ENCODE measurements at places on chromosomes 12 and 14.

- DNase-seq = no peak
Observed at GRCh38 chr14:57362361-57362760, 28.0 kb upstream of the NAA30 start.

GRCh38 chr12:101470939-101471338 lies 4.2 kb upstream of the SPIC start:
- DNase-seq = no peak

GRCh38 chr12:122537021-122537420 lies 10.0 kb downstream of the KNTC1 start:
- DNase-seq = no peak

GRCh38 chr14:23245282-23245681 lies 7.5 kb downstream of the RNF212B start:
- DNase-seq = no peak

- DNase-seq = no peak
Observed at GRCh38 chr12:34601689-34602088, 579.4 kb downstream of the ALG10 start.

DNA sequence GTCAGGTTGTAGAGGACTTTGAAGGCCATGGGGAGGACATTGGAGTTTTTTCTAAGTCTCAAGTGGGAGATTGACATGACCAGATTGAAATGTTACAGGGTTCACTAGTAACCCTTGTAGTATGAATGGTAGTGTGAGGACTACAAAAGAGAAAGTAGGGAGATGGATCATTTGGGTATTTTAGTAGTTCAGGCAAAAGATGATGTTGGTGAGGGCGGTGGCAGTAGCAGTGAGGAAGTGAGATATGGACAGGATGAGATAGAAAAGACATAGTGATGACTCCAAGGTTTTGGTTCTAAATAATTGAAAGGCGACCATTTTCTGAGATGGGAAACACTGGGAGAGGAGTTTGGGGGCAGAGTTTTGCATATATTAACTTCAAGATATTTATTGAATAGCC lies 94.2 kb upstream of the CNTN1 start:
- DNase-seq = no peak

- DNase-seq = no peak
Observed at GRCh38 chr12:131015581-131016337, 62.1 kb downstream of the ADGRD1 start.

- DNase-seq = no peak
Observed at GRCh38 chr14:69812711-69813110, 15.7 kb upstream of the SLC10A1 start.

- no peak for DNase-seq
Observed at GRCh38 chr12:7023114-7023513, 4.8 kb upstream of the LPCAT3 start.

DNA sequence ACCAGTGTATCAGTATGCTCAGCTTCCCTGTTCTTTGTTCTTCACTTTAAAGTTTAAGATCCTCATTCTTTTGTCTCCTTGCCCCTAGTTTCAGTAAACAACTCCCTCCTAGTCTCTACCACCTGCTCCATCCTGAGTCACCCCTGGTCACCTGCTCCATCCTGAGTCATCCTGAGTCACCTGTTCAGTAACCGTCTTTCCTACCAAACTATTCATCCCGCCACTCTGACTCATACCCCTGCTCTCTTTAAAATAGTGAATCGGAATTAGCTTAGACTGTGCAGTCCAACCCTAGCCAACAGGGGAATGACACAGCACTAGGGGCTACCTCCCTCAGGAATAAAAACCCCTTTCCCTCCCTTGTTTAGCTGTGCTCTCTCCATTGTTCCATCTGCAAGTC lies 888.1 kb upstream of the MDGA2 start:
- DNase-seq = no peak

GRCh38 chr14:22268875-22269274 lies 320.1 kb downstream of the DAD1 start:
- no peak for DNase-seq

GRCh38 chr14:55980970-55981369 lies 137.2 kb upstream of the PELI2 start:
- DNase-seq = no peak

DNA sequence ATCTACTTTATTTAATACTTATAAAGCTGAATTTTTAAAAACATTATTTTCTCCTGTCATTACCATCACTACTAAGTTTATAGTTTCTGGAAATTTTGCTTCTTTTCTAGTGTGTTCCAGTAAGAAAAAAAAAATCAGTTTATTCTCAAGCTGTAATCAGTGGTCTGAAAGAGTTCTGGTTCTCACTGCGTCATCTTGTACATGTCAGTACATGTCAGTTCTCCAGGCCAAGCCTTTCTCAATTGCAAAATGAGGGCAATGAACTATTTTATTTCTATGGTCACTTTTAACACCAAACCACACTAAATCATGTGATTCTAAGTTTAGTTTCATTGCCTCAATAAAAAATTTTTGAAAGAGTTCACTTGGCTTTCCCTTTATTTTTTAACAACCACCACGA lies 468.9 kb upstream of the LRFN5 start:
- no peak for DNase-seq

Measured in stimulated activated naive CD4-positive, alpha-beta T cell treated with Interleukin-2 at 50 U/mL for 16 hours (primary cell).